ENCODE measurements at places on chromosomes 1 and 21.

DNA sequence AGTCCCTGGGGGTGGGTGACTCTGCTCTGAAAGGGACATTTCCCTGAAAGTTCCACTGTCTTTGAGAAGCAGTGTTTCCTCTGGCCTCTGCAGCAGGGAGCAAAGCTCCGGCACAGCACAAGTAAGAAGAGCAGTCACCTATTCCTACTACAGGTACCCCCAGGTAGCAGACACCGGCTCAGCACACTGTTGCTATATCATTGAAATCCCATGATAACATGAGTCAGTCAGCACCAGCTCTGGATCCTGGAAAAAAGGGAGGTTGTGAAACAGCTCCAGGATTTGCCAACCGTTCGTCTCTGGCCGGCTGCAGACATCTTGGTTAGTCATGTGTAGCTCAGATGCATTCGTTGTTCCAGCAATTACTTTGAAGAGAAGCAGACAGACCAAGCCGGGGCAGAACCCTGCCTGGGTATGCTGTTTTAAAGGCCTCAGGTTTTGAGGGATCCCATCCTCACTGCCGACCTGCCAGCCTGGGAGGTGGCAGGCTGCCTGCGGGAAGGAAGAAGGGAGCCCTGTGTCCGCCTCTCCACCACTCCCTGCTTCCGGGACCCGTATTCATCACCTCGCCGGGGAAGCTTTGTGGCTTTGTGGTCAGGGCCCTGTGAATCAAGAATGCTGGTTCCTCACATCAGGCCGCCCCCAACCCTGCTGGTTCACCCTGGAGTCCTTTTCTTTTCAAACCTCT lies 139.2 kb downstream of the CLIC6 start:
- peak; percentile 95 for DNase-seq

GRCh38 chr1:30840904-30841598 lies 67.5 kb downstream of the SDC3 start:
- no peak for DNase-seq

- peak; percentile 39 for DNase-seq
These were observed 33.9 kb upstream of the IPO9 start for GRCh38 chr1:201795066-201795465.

DNA sequence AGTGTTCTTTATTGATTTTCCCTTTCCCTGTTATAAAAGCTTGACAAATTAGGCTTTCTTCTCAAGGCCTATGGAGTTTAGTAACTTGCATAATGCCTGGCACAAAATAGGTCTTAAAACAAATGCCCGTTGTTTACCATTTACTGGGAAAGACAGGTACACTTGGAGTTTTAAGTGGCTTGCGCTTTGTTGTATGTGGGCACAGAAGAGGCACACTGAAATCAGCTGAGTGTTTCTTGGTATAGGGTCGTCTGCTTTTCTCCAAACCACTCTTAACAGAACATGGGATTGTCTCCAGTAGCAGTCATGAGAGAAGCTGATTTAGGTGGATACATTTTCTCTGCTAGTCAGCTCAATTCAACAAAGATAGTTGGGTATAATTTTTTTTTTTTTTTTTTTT lies 132.5 kb downstream of the SYT14 start:
- DNase-seq = no peak

DNA sequence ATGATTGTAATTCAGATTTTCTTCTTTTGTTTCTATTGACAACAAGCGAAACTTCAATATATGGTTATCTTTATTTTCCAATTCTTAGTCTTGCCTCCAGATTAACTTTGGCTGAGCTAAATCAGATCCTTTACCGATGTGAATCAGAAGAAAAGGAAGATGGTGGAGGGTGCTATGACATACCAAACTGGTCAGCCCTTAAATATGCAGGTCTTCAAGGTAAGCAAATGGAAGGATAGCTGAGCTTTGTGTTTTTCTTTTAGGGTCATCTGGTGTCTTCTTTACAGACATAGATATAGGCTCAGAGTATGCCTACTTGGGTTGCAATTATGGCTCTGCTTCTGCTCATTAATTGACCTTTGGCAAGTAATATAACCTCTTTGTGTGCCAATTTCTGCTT lies 37.7 kb downstream of the AGL start:
- no peak for DNase-seq

DNA sequence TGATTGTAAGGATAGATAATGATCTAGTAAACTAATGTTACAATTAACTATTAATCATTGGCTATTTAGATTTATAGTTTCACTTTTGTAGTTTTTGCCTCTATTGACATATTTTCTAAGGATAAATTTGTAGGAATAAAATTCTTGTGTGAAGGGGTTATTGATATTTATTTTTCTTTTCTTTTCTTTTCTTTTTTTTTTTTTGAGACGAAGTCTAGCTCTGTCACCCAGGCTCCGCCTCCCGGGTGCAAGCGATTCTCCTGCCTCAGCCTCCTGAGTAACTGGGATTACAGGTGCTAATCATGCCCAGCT lies 24.0 kb upstream of the DISC1 start:
- no peak for DNase-seq

- no peak for DNase-seq
These were observed 7.2 kb downstream of the FPGT start for GRCh38 chr1:74205266-74205665.

DNA sequence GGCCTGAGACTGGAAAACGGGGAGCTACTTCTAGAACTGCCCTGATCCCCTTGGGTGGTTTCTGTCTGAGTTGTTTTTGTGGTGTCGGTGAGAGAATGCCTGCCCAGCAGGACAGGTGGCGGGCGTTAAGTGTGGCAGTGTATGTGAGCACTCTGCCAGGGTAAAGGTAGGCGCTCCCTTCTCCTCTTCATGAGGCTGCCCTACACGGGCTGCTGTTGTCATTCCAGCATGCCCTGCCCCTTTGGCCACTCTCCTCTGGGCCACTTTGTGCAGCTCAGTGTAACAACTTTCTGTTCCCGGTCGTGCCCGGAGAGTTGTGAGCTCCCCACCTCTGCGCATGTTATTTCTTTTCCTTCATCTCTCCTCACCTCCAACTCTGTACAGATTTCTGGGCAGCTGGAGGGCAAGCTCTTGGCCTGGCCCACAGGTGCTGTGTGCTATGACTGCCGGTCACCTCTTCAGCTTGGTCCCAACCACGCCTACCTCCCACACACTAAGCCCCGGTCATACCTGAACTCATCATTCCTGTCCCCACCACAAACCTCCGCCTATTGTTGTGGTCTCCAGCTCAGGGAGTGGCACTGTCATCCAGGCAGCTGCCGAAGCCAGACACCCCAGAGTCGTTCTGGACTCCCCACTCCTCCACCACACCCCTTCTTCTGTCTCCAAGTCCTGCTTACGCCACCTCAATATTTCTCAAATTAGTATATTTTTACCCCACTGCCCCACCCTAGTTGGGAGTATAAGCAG lies 69.0 kb downstream of the GADD45A start:
- no peak for DNase-seq

- DNase-seq = no peak
These were observed 24.2 kb upstream of the OSBPL9 start for GRCh38 chr1:51592711-51593110.

GRCh38 chr1:152871731-152872126 lies 6.4 kb upstream of the SMCP start:
- no peak for DNase-seq

- DNase-seq = no peak
These were observed 31.4 kb upstream of the PROX1 start for GRCh38 chr1:213956295-213956770.

DNA sequence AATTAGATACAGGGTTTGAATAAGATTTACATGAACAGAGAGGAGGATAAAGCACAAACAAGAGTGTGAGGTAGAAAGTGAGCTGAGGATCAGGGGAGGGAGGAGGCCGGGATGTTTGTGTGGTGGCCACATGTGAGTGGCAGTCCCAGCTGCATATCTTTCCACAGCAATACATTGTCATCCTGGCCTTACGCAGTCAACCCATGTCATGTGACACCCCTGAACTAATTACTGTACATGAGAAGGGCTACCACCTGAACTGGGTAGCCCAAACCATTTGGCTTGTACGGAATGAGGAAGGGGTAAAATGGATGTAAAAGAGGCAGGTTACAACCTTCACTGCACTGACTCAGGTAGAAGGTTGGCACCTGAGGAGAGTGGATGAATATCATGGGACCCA lies 4.2 kb downstream of the SLAMF7 start:
- DNase-seq = no peak

GRCh38 chr1:61816191-61816590 lies 73.9 kb downstream of the PATJ start:
- no peak for DNase-seq

DNA sequence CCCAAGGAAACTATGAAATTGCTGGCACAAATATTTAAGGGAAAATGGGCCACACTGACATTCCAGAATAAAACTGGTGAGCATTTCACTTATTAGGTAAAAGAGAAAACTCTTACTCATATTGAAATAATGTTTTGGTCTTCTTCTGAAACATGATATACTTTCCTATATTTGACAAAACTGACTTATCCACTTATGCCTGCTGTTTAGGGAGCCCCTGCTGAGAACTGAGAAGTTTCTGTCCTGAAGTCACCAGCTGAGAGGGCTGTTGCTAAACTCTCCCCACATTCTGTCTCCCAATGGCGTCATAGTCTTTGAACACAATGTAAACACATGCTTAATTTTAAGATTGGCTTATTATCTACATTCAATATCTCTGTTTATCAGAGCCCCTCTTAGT lies 46.8 kb upstream of the ZC3H11B start:
- DNase-seq = peak; percentile 14

DNA sequence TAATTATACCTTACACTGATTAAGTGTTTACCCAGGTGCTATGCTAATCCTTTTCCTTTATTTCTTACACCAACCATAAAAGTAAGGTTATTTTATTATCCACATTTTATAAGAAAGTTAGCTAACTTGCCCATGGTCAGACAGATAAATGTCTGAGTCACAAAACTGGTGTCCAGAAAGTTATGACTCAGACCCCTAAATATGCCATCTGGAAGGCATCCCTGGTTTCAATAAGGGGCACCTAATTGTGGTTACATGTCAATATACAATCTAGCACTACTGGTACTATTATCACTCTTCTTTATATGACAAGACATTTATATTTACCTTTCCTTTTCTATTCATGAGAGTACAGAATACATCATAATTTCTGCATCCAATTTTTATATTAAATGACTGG lies 496.5 kb upstream of the ADGRL2 start:
- DNase-seq = peak; percentile 6

GRCh38 chr1:226937940-226938725 lies 2.0 kb upstream of the COQ8A start:
- DNase-seq = no peak

- no peak for DNase-seq
These were observed 18.0 kb upstream of the BTG2 start for GRCh38 chr1:203287109-203287893.

GRCh38 chr1:93967306-93967705 lies 58.1 kb upstream of the GCLM start:
- no peak for DNase-seq

GRCh38 chr1:53259932-53260331 lies 21.6 kb upstream of the MAGOH start:
- DNase-seq = no peak

GRCh38 chr1:64881281-64881680 lies 85.1 kb downstream of the JAK1 start:
- peak; percentile 72 for DNase-seq

- peak; percentile 77 for DNase-seq
These were observed 5.2 kb upstream of the PLA2G2D start for GRCh38 chr1:20124456-20125057.

DNA sequence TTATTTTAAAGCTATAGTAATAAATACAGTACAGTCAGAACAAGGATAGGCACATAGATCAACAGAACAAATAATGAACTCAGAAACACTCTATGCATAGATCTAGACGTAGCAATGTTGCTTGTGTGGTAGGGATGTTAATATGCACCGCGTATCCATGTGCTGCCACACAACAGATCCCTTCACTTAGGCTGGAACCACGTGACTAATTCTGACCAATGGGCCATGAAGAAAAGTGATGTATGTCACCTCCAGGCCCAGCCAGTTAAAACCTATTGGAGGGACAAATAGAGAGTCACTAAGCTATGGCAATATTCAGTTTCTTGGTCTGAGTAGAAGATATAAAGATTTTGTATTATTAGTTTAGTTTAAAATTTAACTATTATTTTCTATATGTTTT lies 91.4 kb downstream of the ADAMTS1 start:
- DNase-seq = no peak

GRCh38 chr1:179077396-179077795 lies 4.5 kb upstream of the TOR3A start:
- peak; percentile 34 for DNase-seq
